ENCODE measurements at places on chromosomes 16 and 17.

DNA sequence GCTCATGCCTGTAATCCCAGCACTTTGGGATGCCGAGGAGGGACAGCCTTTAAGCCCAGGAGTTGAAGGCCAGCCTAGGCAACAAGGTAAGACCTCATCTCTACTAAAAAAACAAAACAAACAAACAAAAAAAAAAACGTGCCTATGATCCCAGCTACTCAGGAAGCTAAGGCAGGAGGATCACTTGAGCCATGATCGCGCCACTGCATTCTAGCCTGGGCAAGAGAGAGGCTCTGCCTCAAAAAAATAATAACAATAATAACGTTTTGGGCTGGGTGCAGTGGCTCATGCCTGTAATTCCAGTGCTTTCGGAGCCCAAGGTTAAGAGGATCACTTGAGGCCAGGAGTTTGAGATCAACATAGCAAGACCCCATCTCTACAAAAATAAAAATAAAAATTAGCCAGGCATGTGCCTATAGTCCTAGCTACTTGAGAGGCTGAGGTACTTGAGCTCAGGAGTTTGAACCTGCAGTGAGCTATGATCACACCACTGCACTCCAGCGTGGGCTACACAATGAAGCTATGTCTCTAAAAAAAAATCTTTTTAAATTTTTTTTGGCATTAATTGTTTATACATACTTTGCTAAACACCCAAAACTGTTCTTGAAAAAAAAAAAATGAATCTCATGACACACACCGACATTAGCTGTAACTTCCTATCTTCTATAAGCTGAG lies 3.3 kb downstream of the PHLPP2 start:
- no peak for DNase-seq

DNA sequence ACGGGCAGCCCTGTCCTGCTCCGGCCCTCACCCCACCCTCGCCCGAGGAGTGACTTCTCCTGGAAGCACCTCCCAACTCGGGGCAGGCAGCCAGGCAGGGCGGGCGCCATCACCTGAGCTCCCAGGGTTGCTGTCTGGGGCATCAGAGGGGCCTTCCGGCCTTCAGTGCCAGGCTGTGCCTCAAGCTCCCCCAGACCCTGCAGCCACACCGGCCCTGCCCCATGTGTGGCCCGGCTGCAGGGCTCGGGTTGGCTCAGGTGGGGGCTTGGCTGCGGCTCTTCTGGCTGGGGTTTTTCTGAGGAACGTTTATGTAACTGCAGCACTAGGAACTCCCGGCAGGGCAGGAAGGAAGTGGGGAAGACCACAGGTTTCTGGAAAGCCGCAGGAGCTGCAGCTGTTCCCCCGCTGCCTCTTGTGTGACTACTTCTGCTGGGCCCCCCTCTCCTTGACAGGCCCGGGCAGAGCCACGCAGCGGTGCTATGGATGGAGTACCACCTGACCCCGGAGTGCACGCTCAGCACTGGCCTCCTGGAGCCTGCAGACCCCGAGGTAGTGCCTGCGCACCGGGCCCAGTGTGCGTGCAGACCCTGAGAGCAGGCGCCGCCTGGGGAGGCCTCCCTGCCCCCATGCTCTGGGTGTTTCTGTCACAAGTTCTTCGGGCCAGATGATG lies 45.6 kb downstream of the PRMT7 start:
- peak; percentile 65 for DNase-seq

DNA sequence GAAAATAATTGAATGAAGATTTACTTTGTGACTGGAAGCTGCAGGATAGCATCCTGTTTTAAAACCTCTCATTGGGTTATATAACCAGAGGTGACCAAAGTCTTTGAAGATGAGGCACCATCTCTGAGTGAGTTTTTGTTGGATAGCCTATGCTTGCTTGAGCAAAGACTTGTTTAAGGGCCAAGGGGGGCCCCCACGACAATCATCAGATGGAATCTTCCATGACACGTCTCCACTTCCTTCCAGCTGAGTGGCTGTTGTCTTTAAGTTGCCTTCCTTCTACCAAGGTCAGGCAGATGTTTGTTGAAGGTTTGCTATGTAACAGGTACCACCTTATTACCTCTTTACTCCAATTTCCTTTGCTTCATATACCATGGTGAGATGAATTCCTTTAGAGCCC lies 188.8 kb downstream of the PRKCA start:
- DNase-seq, result no peak

DNA sequence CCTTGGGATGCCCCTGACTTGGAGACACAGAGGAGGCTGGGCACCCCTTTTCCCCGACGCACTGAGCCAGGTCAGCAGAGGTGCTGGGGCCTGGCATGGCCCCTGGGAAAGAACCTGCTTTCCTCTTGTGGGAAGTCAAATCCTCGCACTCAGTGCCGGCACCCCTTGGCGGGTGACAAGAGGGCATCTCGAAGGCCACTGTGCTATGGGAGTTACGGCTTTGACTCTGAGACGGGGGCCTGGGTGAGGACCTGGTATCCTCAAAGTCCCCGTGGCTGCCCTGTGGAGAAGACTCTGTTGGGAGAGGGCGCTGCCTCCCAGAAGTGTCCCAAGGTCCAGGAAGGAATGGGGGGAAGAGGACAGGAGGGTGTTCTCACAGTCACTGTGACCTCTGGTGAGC lies 117.0 kb downstream of the METRNL start:
- DNase-seq, result no peak

DNA sequence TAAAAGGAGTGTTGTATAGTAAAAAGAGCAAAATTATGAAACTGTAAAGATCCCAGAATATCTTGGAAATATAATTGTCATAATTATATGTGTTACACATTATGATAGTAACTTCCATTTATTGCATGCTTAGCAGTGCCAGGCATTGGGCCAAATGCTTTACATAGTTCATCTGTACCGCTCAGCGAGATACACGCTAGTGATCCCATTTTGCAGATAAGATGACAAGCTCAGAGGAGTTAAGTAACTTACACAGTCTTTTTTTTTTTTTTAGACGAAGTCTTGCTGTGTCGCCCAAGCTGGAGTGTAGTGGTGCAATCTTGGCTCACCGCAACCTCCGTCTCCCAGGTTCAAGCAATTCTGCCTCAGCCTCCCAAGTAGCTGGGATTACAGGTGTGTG lies 6.8 kb upstream of the EZH1 start:
- no peak for DNase-seq

- DNase-seq, result no peak
These were observed 28.9 kb downstream of the TANC2 start for GRCh38 chr17:62994931-62995330.

- peak; percentile 67 for DNase-seq
These were observed 10.6 kb upstream of the CCL5 start for GRCh38 chr17:35890774-35891155.

DNA sequence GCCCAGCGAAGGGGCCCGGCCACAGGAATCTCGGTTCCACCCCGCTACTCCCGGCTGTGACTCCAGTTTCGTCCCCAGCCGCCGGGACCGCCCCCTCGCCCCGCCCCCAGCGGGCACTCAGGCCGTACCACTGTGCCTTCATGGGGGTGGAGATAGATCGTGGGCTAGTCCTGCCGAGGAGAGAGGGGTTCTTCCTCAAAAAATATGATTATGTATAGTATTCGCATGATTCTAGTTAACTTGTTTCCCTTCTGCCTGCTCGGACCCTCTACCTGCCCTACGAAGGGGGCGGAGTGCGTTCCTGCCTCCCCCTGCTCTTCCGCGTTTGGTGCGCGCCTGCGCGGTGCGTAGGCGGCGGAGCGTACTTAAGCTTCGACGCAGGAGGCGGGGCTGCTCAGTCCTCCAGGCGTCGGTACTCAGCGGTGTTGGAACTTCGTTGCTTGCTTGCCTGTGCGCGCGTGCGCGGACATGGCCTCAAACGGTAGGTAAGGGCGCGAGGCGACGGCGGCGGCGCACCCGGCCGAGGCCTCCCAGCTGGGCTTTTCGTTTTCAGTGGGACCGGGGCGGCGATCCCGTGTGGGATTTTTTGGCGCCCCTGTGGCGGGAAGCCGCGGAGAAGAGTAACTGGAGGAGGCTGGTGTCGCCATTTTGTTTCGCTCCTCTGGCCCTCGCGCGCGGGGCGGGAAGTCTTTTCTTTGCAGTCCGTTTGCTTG lies at the start of gene FUS:
TSS of gene FUS (plus strand) at position 393 of the 713 bp plus-strand sequence. CDS start at position 469, 76 bp downstream.
- peak; percentile 90 for DNase-seq

DNA sequence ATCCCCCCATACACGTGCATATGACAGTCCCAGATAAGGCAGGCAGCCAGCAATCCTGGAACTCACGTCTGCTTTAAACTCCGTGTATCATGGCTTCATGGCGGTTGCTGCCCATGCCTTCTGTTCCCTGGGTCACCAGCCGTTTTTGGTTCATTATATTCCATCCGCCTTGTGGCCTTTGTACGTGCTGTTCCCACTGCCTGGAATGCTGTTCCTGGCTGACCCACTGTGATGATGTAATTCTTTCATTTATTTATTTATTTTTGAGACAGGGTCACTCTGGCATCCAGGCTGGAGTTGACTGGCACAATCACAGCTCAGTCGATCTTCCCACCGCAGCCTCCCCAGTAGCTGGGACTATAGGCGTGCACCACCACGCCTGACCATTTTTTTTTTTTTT lies 136.7 kb upstream of the GSE1 start:
- DNase-seq, result no peak

DNA sequence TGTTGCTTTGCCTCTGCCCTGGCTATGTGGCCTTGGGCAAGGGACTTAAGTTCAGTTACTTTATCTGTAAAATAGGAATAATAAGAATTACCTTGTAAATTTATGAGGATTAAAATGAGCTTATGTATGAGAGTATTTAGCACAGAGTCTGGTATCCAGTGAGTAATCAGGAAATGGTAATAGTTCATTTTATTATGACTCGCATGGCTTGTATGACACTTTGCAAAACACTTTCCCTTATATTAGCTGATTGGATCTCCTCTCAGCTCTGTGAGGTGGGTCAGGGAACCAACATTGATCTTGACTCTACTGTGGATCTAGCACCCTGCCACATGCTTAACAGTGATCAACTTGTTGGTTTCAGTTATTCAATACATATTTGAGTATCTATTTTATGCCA lies 8.3 kb upstream of the CDH3 start:
- no peak for DNase-seq

DNA sequence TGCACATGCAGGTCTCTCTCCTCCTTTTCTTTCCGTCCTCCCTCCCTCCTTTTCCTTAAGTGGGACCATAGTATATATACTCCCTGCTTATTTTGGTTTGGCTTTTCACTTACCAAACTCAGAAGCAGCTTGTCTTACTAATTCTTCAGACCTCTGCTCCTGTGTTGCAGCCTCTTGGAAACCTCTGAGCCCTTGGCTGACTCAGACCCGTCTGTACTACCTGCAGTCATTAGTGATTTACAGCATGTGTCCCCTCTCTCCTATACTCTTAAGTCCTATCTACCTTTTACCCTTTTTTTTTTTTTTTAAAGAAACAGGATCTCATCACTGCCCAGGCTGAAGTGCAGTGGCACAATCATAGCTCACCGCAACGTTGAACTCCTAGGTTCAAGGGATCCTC lies 207.0 kb downstream of the STX8 start:
- DNase-seq, result no peak

GRCh38 chr17:33858121-33858520 lies 397.0 kb upstream of the CCL2 start:
- no peak for DNase-seq

GRCh38 chr16:90077757-90078578 lies 837 bp upstream of the PRDM7 start:
- peak; percentile 40 for DNase-seq

- no peak for DNase-seq
These were observed 15.8 kb downstream of the EMP2 start for GRCh38 chr16:10564591-10564990.

GRCh38 chr17:12256380-12256995 lies 235.8 kb downstream of the MAP2K4 start:
- no peak for DNase-seq

DNA sequence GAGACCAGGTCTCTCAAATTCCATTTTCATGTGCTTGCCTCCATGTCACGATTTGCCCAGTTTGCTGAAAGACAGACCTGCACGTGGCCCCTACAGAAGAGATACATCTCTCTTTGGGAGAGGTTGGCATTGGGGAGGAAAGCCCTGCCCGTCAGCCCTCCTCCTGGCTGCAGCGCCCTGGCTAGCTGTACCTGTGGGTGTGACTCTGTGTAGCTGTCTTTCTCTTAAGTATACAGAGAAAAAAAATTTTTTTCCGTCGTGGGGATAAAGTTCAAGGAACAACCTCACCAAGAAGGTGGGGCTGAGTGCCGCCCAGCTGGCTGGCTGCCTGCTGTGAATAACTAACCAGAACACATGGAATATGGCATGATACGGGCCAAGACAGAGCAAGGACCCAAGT lies 26.5 kb downstream of the TMEM98 start:
- DNase-seq, result no peak

- DNase-seq, result no peak
These were observed 205.4 kb downstream of the ANKFN1 start for GRCh38 chr17:56358651-56359050.

DNA sequence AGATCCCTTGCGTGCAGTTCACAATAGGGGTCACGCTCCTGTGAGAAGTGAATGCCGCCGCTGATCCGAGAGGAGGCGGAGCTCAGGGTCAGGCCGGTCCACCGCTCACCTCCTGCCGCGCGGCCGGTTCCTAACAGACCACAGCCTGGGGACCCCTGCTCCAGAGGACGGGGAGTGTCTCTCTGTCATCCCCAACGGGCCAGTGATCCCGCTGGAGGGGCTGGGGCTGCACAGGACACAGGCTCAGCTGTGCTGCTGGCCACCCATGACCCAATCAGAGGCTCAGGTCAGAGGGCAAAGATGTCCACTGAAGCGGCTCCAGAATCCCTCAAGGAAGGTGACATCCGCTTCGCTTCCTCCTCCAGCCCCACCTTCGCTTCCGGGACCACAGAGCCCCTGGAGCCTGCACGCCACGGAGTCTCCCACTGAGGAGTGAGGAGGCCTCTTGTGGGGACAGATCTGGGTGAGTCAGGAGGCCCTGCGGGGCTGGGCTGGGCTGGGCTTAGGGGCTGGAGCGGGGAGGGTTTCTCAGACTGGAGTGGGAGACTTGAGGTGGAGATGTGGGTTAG lies 115.4 kb downstream of the METRNL start:
- no peak for DNase-seq

GRCh38 chr17:75703591-75703990 lies 17.7 kb upstream of the ITGB4 start:
- no peak for DNase-seq

DNA sequence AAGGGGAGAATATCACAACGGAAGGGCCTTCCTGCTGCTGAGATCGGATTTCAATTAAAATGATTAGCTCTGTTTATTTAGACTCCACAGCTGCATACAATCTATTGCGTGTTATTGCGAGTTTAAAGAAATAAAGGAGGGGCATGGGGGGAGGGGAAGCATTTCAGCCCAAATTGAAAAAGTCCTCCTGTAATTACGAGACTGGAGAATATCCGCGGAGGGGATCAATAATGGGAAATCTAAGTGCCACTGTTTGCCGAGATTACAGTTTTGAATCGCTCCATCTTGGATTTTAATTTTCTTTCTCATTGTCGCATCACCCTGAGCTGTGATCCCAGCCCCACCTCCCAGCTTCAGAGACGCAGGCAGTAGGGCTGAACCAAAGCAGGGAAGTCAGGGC lies 15.7 kb upstream of the RPL38 start:
- no peak for DNase-seq

DNA sequence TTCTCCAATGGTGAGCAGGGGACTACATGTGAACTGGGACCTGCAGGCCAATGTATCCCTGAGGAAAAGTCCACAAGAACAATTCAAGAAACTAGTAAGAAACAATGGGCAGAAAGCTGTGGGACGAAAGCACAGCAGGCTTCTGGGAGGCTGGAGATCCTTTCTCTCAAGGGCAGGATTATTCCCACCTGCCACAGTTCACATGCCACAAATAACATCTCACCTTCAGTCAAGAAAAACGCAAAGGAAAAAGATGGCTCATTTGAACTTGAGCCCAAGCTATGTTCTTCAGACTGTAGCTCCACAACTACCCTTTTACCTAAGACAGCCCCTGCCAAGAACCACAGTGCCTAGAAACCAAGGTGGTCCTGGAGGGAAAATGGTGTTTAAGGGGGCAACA lies 13.0 kb downstream of the HAS3 start:
- no peak for DNase-seq

- no peak for DNase-seq
These were observed 2.1 kb downstream of the METTL22 start for GRCh38 chr16:8623634-8624033.
